ENCODE measurements at places on chromosomes 1 and 21. TPM values are rescaled to one million over a fixed set of nuclear protein-coding genes. Genes with fewer than 3 reads are reported as not detected.

Gene AIRE
- total RNA-seq: not detected

Gene CD5L
- total RNA-seq: 2.4 TPM

GRCh38 chr1:87928623-87929022 lies 599.9 kb downstream of the LMO4 start:
- DNase-seq: no peak

Gene ADCY10
- total RNA-seq: 0.24 TPM

Gene CNTN2
- not detected for total RNA-seq

DNA sequence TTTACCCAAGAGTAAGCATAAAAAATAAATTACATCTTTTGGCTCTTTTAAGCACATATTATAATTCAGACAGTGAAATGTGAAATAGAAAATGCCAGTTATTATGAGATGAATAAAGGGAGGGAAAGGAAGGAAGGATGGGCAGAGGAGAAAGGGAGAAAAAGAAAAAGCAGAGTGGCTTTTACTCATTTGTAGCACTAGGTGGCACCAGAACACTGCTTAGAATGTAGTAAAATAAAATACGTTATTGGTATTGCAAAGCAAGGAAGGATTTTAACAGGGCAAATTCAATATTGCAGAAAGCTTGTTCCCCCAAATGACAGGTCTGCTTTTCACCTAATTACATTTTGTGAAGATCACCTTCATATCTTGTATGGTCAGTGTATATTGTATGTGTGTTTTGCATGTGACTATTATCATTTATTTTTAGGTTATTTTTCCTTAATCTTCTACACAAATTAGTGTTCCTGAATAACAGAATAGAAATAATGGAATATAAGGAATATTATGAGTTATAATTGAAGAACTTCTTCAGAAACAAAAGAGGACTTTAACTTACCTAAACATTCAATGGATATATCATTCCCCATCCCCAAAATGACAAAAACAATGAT lies 9.1 kb upstream of the PCNX2 start:
- DNase-seq: no peak

GRCh38 chr21:45421071-45421845 lies 16.3 kb downstream of the COL18A1 start:
- DNase-seq: peak; percentile 56

DNA sequence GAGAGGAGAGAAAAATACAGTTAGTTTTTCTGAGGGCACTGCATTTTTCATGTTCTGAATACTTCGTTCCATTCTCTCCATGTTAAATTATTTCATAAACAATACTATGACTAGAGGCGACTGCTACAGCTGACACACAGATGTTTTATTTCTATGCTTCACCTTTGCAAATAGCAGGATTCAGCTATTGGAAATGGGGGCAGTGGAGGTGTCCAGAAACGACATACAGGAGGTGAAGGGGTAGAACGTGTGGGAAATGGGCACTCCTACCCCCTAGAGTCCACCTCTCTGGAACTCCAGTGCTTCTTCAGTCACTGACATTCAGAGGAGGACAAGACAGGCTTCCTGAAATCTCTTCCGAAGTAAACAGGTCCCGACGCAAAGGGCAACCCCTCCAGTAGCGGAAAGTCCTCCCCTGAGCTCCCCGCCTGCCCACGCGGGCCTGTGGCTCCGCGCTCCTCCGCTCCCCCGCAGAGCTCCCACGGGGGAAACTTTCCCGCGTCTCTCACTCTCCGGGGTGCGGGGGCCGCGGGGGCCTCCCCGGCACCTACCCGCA lies 480 bp downstream of the DPYD start:
- peak; percentile 30 for DNase-seq

GRCh38 chr1:237717106-237717505 lies 173.6 kb downstream of the ZP4 start:
- DNase-seq: no peak

Gene PRAMEF1
- total RNA-seq: not detected

Gene CFAP141
- 6.5 TPM for total RNA-seq

Gene ERRFI1
- total RNA-seq: 30.4 TPM

GRCh38 chr1:65164633-65165032 lies 16.6 kb downstream of the AK4 start:
- no peak for DNase-seq

DNA sequence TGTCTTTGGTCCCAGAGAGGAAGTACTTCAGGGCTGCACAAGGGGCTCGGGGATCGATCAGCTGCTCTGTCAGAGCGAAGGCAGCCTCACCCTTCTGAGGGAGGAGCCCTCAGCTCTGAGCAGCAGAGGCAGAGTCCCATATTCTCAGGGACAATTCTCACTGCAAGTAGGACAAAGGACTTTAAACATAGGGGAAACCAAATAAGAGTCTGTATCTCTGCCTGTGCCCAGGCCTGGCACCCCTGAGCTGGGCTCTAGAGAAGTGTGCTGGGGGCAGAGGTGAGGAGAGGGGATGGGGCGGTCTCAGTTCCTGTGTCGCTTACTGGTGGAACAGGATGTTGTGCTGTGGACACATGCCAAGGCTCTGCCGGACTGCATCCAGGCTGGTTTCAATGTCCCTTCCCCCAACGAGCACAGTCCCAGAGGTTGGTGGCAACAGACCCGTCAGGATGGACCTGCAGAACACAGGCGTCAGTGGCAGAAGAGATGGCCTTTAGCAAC lies 76.6 kb downstream of the ABCA4 start:
- peak; percentile 79 for DNase-seq

Gene CD48
- 18.6 TPM for total RNA-seq

DNA sequence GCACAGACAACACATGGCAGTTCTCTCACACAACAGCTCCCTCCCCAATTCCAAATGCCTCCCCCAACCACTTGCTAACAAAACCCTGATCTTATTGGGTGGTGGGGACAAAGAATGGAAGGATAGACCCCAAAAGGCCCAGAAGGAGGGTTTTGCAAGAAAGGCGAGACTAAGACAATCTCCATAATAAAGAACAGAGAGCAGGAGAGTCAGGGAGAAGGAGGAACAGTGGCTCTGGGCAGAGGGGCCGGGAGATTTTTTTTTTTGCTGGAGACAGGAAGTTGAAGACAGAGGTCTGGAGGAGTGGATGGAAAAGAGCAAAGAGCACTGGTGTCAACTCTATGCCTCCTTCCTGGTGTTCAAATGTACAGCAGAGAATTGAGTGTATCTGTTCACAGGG lies 6.5 kb upstream of the C1QA start:
- DNase-seq: no peak

Gene SCNM1
- 50.3 TPM for total RNA-seq

- DNase-seq: peak; percentile 55
These were observed 11.0 kb downstream of the PLEKHA6 start for GRCh38 chr1:204348722-204349121.

Gene FAM78B
- total RNA-seq: 1.1 TPM

DNA sequence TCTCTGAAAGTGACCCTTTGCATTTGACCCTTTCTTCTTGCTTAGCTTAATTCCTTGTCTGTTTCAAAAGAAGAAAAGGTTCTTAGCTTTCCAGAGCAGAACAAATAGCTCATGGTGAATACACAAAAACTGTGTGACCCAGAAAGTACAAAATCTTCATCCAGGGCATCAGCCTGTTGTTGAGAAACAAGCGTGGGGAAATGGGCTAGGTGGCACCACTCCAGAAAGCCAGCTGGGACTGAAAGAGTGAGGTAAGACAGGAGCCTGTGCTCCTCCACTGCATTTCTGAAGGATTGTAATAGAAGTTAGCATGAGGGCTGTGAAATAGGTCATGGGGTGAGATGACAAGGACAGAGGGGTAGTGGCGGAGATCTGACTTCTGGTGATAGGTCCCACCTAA lies 45.8 kb downstream of the CYP2J2 start:
- no peak for DNase-seq

DNA sequence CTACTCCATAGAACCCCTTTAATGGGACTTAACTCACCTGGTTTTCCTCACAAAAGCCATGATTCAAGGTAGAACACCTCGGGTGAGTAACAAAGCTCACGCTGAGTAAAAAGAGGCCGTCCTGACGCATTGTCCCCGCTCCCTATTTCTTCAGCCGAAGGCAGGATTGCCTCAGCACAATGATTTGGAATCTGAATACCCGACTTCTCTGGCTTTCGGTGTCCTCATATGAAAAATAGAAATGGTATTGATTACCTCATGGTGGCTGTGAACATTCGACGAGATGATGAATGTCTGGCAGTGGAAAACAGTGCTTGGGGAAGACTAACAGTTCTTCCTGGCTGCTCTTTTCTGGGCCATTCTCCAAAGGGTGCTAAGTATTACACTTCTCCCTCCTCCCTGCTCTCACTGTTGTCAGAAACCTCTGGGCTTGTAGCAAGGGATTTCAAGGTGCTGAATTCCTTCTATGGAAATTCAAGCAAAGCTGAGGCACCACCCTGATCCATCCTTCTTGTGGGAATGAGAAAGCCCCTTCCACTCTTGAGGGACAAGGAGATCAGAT lies 148.3 kb downstream of the C1orf94 start:
- no peak for DNase-seq

Gene RGS13
- total RNA-seq: 2.1 TPM

Gene FMO3
- 12.6 TPM for total RNA-seq

- DNase-seq: no peak
These were observed 8.8 kb downstream of the ASAP3 start for GRCh38 chr1:23475134-23475628.

DNA sequence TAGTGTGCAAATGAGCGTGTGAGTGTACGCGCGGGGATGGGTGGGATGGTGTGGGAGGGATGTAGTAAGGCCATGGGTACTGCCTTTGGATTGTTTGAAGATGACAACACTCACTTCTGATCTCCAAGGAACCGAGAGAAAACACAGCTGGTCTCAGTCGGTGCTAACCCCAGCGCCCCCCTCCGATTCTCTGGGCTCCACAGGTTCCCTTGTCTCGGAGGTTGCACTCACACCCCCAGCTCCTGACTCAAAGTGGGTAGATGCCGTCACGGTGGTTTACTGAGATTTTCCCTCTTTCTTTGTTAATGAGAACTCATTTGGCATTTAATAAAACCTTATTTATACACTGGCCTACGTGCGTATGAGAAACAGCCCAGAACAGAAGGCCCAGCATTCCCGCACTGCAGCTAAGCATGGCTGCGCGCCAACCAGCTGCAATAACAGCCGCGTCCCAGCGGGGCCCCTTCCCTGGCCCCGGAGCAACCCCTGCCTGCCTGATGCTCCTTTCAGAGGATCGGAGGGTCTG lies 25.8 kb downstream of the ABCA4 start:
- peak; percentile 27 for DNase-seq
